Caco-2 (cell line): ENCODE measurements at places on chromosomes 12 and 14. TPM values are rescaled to one million over a fixed set of nuclear protein-coding genes. Genes with fewer than 3 reads are reported as not detected.
A peak's percentile ranks its signal among the peaks of the same experiment; 100 is the strongest.

DNA sequence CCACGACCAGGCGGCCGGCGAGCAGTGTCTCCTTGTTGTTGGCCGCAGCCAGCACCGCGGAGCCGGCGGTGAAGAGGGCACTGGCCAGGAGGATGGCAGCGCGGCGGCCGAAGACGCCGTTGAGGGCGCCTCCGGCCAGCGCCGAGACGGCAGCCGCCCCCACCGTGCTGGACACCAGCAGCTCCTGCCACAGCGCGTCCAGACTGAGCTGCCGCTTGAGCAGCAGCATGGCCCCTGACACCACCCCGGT lies 691 bp downstream of the SLC2A13 start:
- H3K4me1 ChIP-seq = peaks cover 5% of the 10 kb centered on the region; the same call in 1 of the 2 replicates
- H3K4me3 ChIP-seq = peak overlapping the region; percentile 85
- DNase-seq = no peak

DNA sequence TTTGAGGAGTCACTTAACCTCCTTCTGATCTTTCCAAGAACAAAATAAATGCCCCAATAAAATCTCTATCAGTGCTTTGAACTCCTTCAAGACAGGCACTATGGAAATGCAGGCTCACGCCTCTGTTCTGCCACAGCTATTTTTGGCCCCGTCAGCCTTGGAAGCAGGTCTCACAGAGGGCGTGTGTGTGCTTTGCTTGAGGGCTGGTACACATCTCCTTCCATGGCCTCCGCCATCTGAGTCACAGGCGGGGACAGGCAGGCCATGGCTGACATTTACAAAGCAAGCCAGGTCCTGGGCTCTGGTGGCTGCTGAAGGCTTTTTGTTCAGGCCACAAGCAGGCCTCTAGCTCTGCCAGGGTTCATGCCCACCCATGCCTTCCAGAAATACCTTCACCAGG lies 16.0 kb downstream of the PRIMA1 start:
- H3K36me3 ChIP-seq = no peaks in the 10 kb centered on the region
- no peak for DNase-seq
- no peaks in the 10 kb centered on the region for H3K27me3 ChIP-seq
- no peaks in the 10 kb centered on the region for H3K4me1 ChIP-seq
- H3K27ac ChIP-seq = no peak overlapping the region

GRCh38 chr14:79016828-79017505 lies 846.8 kb downstream of the NRXN3 start:
- H3K4me1 ChIP-seq = peaks cover 14% of the 10 kb centered on the region
- H3K4me3 ChIP-seq = no peak overlapping the region
- no peaks in the 10 kb centered on the region for H3K27me3 ChIP-seq
- no peak overlapping the region for H3K27ac ChIP-seq
- peak; percentile 40 for DNase-seq

Gene PITPNM2
- 10.6 TPM in 2 replicates for total RNA-seq

GRCh38 chr12:71236133-71236660 lies 78.4 kb upstream of the TSPAN8 start:
- no peak overlapping the region for H3K4me3 ChIP-seq
- no peaks in the 10 kb centered on the region for H3K4me1 ChIP-seq
- no peak for DNase-seq
- no peaks in the 10 kb centered on the region for H3K36me3 ChIP-seq
- H3K27ac ChIP-seq = no peak overlapping the region

Gene VASH1
- total RNA-seq = 0.16 and 0.18 TPM in 2 replicates

DNA sequence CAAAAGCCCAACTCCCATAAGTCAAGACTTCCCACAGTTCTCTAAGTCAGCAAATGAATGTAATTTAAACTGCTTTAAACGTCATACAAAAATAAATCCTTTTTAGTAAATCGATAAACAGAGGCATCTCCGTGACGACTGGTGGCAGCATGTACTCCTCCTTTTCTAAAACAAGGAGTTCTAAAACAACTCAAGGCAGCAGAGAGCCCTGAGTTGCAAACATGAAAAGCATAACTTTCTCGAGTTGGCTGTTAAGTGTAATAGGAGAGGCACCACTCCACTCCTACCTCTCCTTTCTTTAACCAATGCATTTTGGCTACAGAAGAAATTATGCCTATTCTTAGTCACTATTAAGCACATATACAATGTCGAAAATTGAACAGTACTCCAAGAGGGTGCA lies 22.0 kb downstream of the LTBR start:
- no peaks in the 10 kb centered on the region for H3K27me3 ChIP-seq
- no peaks in the 10 kb centered on the region for H3K36me3 ChIP-seq
- H3K4me1 ChIP-seq = 0 out of 2 replicates have a peak, but pooled peaks cover 4% of the 10 kb centered on the region

Gene MSI1
- 21.7 and 24.8 TPM in 2 replicates for total RNA-seq

GRCh38 chr14:50290306-50290705 lies 21.7 kb downstream of the L2HGDH start:
- no peak overlapping the region for H3K4me3 ChIP-seq
- H3K27me3 ChIP-seq = no peaks in the 10 kb centered on the region
- no peaks in the 10 kb centered on the region for H3K36me3 ChIP-seq

Gene TAS2R10
- total RNA-seq = 0.29 and 0.30 TPM in 2 replicates

Gene TUNAR
- total RNA-seq = not detected in 2 replicates

- H3K36me3 ChIP-seq = no peaks in the 10 kb centered on the region
- no peak for DNase-seq
- H3K4me1 ChIP-seq = no peaks in the 10 kb centered on the region
These were observed 275.4 kb downstream of the TRHDE start for GRCh38 chr12:72547573-72547972.

Gene TM7SF3
- 82.9 and 83.0 TPM in 2 replicates for total RNA-seq

DNA sequence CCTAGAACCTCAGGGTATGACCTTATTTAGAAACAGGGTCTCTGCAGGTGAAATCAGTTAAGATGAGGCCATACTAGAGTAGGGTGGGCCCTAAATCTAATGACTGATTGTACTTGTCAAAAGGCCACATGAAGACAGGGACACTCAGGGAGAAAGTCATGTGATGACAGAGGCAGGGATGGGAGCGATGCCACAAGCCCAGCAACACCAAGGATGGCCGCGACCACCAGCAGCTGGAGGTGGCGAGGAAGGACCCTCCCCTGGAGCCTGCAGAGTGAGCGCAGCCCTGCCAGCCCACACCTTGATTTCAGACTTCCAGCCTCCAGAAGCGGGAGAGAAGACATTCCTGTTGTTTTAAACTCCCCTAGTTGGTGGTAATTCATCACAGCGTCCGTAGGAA lies 199.9 kb downstream of the PHETA1 start:
- H3K36me3 ChIP-seq = no peaks in the 10 kb centered on the region
- 0 out of 2 replicates have a peak, but pooled peaks cover 1% of the 10 kb centered on the region for H3K27me3 ChIP-seq
- no peak for DNase-seq

DNA sequence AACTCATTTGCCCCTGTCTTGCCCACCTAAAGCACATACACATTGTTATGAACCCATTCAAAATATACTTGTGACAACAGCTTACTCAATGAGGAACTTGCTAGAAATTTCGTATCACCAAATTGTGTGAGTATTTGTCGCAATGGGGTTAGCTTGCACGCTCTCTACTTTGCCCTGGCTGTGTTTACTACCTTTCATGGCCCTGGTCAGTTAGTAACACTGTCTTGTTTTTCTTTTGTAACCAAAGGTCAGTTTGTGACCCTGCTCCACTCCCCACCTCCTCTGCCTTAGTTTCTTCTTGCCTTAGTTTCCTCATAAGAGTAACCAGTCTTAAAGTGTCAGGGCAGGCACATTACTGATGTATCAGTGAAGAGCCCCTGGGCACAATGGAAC lies 205.8 kb upstream of the EEA1 start:
- peak overlapping the region; percentile 84 for H3K27ac ChIP-seq
- H3K27me3 ChIP-seq = no peaks in the 10 kb centered on the region
- no peaks in the 10 kb centered on the region for H3K36me3 ChIP-seq
- H3K4me3 ChIP-seq = no peak overlapping the region
- H3K4me1 ChIP-seq = peaks cover 65% of the 10 kb centered on the region

Gene P3H3
- total RNA-seq = 25.1 and 25.6 TPM in 2 replicates

Gene RNASE1
- 1.2 and 1.5 TPM in 2 replicates for total RNA-seq

DNA sequence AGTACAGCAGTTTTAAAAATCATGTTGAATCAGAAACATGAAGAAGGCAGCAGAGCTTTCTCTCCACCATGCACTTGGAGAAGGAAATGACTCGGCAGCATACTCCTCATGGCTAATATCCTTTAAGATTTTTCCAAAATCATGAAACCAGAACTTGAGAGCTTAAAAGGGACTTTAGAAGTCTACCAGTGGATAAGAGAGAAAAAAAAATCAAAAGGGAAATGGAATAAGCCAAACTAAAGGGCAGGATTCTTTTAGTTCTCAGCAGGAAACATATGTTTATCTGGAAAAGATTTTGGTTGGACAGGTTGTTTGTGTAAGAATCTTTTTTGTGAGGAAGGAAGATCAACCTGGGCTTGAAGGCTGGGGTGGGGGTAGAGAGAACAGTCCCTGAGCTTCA lies 111.8 kb downstream of the PRKCH start:
- no peak for DNase-seq
- H3K27ac ChIP-seq = peak overlapping the region; percentile 31
- peaks cover 47% of the 10 kb centered on the region for H3K4me1 ChIP-seq
- no peak overlapping the region for H3K4me3 ChIP-seq

DNA sequence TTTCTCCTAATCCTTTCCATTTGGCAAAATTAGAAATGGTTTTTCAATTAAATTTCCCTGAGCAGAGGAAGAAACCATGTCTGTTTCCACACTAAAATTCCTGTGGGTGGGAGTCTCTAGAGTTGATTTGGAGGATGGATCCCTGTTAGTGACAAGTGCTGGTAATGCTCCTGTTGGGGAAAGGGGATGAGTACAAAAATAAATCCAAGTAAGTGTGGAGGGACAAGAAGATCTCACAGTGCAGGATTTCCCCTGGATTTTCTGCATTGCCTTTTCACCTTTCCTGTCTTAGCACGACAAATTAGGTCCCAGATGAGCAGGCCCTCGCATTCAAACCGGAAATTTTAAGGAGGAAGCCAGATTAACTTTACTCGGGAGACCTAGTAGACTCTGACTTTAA lies 107.5 kb downstream of the DAD1 start:
- no peaks in the 10 kb centered on the region for H3K36me3 ChIP-seq
- H3K27ac ChIP-seq = no peak overlapping the region
- peaks cover 13% of the 10 kb centered on the region for H3K4me1 ChIP-seq
- no peak overlapping the region for H3K4me3 ChIP-seq

- peaks cover 4% of the 10 kb centered on the region for H3K4me1 ChIP-seq
- no peak for DNase-seq
- H3K36me3 ChIP-seq = no peaks in the 10 kb centered on the region
- H3K27ac ChIP-seq = no peak overlapping the region
These were observed 61.4 kb downstream of the SLC16A7 start for GRCh38 chr12:59657266-59657665.

DNA sequence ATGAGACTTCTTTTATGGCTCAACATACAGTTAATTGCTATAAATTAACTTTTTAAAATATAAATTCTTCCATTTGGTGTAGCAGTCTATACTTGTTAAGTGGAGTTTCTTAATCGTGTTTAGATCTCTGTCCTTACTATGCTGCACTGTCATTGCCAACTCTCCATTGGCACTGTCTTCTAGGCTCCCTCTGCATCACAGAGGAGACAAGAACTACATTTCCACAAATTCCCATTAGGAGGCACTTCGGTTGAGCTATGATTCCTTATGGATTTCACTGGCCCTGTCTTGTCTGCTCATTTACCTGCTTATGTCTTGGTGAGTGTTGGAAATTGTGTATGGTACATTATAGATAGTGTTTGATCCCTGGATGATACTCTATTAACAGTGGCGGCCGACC lies 630.9 kb upstream of the ATXN7L3B start:
- H3K27ac ChIP-seq = no peak overlapping the region
- H3K36me3 ChIP-seq = no peaks in the 10 kb centered on the region
- no peaks in the 10 kb centered on the region for H3K4me1 ChIP-seq
- DNase-seq = no peak
- no peak overlapping the region for H3K4me3 ChIP-seq

Gene TMPRSS12
- total RNA-seq = not detected in 2 replicates

Gene NANOG
- total RNA-seq = not detected in 2 replicates

Gene ASCL1
- not detected in 2 replicates for total RNA-seq

Gene SETD1B
- 16.8 and 17.6 TPM in 2 replicates for total RNA-seq

Gene PIK3C2G
- total RNA-seq = not detected in 2 replicates

DNA sequence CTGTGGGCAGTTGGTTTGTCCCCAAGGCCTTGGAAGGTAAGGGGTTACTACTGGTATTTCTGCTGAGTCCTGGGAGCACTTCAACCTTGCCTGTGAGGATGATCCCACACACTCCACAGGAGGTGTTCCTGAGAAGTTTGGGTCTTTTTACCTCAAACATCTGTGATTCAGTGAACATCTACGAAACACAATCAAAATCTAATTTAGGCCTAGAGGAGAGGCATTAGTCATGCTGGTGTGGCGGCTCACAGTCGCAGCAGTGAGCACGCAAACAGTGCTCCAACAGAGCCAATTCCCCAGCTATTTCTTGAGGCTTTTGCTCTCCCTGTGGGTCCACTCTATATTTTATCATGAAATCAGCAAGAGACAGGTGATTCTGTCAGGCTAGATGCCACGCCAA lies 107.6 kb downstream of the APAF1 start:
- no peaks in the 10 kb centered on the region for H3K27me3 ChIP-seq
- H3K4me1 ChIP-seq = peaks cover 10% of the 10 kb centered on the region
- no peak for DNase-seq
- no peak overlapping the region for H3K4me3 ChIP-seq
- H3K27ac ChIP-seq = no peak overlapping the region
